ENCODE measurements at places on chromosomes 13 and 19.
A peak's percentile ranks its signal among the peaks of the same experiment; 100 is the strongest.

DNA sequence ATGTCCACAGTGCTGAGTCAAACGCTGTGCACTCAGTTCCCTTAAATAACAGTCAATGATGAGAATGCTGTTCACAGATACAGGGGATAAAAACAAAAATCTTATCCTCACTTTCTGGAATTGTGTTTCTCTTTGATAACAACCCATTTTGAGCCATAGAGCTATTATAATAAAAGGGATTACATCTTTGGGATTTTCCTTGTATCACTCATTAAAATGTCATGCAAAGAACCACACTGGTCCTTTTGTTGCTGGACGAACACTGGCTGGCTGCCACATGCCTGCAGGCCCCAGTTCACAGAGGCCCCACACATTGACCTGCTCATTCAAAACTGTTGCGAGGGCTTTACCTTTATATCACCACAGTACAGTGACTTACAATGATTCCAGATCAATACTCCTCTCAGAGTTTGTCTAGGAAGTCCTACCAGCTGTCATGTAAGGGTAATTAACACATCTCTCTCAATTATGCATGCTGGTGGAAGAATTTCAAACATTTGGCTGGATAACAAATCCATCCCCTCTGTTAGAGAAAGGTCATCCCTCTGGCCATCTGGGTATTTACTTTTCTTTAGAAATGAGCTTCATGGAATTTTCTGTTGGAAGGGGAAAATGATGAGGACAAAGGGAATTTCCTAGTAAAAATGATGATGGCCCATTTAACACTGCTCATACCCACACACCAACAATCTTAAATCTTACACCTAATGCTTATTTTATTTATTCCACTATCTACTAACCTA lies 85.9 kb downstream of the MBNL2 start:
- no peak for DNase-seq

DNA sequence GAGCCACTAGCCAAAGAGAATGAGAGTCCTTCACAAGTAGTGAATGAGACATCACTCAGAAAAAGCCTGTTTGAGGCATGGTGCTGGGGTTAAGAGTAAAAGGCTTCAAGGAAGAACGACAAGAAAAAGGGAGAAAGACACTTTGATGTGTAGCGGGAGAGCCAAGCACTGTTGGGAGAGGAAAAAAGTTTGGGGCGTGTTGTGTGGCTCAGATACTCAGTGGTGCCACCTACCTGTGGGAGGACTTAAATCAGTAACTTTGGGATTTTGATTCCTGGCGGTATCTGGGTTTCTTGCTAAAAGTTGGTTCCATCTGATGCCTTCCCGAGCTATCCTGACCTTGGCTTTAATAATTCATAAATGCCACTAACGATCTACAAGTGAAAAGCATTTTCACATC lies 12.3 kb downstream of the ELSPBP1 start:
- DNase-seq = no peak

GRCh38 chr19:2064788-2065524 lies 13.9 kb upstream of the MKNK2 start:
- DNase-seq = no peak

GRCh38 chr13:61728471-61728870 lies 312.8 kb upstream of the PCDH20 start:
- no peak for DNase-seq

DNA sequence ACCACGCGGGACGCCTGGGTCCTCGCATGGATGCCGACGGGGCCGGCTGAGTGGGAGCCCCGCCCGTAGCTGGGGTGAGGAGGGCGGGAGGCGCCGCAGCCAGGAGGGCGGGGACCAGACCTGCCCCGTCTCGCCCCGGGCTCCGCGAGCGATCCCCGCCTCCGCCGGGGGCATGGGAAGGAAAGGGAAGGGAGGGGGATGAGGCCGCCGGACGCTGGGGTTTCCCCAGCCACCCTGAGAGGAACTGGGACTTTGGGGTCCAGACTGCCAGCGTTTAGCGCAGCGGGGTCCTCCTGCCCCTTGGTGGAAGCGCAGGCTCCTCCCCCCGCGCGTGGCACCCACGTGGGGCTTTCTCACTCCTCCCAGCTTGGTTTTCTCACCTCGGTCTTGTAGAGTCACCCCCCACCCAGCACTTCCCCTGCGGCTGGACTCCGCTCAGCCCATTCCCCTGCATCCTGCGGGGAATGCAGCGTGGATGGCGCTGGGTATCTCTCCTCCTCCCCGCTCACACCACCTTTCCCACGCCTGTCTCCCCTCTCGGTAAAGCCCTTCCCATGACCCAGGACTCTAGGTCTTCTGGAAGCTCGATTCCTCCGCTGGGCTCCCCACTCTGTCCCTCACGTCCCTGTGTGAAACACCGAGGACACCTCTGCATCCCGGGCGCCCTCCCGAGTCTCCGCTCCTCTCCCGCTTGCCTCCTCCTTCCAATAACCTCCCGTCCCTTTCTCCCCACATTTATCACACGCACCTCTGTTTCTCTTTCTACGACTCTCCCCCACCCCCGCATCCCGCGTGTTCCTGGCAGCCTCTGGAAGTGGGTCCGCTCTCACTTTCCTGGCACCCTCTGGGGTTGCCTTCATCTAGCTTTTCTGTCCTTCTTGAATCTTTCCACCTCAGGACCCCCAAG lies 2.1 kb downstream of the TGFB1 start:
- peak; percentile 55 for DNase-seq

DNA sequence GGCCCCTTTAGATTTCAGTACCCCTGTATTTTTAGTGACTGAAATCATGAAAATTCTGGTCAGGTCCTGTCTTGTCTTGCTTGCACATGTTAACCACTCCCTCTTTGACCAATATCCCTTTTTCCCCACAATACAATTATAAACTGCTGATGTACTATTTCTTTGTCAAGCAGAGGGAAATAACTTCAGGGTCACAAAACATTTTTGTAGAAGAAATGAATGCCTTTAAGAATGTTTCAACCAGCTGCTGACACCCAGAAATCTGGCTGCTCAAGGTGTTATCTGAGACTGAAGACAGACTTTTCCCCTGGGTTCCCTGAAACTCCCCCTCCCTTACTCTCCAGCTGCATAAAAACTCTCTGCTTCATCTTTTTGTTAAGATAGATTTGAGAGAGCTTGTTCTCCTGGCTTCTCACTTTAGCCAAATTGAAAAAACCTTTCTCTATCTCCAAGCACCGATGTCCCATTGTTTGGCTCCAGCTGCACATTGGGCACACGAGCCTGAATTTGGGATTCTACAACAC lies 18.4 kb upstream of the ACOD1 start:
- no peak for DNase-seq

- no peak for DNase-seq
Measured at GRCh38 chr13:50457415-50458393, 385.8 kb downstream of the DLEU7 start.

- no peak for DNase-seq
Measured at GRCh38 chr19:48624067-48624594, 4.8 kb downstream of the SPHK2 start.

DNA sequence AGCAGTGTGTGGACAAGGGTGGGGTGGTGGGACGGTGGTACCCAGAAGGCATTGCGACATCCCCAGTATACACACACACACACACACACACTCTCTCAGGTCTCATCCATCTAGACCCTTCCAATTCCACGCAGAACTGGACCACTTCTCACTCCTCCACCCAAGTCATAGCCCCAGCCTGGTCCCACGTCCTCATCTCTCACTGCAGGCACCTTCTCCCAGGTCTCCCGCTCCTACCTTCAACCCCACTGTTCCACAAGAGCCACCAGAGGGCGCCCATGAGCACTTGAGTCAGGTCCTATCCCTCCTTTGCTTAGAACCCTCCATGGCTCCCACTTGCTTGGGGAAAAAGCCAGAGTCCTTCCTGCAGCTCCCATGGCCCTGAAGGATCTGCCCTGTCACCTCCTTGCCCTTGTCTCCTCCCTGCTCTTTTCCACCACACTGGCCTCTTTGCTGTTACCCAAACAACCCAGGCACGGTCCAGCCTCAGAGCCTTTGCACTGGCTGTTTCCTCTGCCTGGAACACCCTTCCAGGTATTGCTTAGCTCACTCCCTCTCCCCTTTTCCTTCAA lies 62.6 kb downstream of the IER2 start:
- no peak for DNase-seq

DNA sequence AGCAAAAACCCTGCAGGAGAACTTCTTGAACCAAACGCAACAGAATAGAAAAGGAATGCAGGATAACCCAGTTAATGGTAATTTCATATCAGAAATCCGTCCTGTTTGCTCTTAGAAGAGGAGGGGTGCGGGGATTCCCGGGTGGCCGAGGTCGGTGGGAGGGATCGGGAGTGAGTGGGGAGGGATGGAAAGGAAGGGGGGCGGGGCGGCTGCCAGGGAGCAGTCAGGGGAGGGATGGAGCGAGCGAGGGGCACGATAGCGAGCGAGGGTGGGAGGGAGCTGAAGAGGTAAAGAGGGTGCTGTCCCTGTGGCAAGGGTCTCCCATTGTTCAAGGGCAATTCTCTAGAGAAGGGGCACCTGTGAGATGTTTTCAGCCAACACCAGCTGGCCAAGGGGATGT lies 26.5 kb downstream of the CD177 start:
- DNase-seq = no peak

- no peak for DNase-seq
Measured at GRCh38 chr19:8142513-8142900, 6.9 kb downstream of the FBN3 start.

DNA sequence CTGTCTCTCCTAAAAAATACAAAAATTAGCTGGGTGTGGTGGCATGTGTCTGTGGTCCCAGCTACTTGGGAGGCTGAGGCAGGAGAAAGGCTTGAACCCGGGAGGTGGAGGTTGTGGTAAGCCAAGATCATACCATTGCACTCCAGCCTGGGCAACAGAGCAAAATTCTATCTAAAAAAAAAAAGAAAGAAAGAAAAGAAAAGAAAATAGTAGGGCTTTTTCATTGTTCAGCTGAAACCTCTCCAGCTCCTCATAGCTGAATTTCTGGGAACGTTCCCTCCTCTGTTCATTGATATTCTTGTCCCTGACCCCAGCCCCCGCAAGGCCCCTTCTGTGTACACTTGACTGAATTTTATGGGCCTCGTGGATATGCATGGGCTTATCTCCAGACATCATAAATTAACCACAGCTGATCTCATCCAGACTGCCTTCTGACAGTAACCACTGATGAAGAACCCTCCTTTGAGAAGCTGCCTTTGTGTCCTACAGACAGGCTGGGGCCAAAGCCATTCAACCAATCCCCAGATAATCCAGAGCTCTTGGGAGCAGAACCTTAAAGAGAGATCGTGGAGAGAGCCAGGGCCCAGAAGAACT lies at the start of gene ELSPBP1:
TSS of gene ELSPBP1 (plus strand) at position 424 of the 594 bp plus-strand sequence. CDS start 14,036 bp downstream, outside the sequence.
- no peak for DNase-seq

DNA sequence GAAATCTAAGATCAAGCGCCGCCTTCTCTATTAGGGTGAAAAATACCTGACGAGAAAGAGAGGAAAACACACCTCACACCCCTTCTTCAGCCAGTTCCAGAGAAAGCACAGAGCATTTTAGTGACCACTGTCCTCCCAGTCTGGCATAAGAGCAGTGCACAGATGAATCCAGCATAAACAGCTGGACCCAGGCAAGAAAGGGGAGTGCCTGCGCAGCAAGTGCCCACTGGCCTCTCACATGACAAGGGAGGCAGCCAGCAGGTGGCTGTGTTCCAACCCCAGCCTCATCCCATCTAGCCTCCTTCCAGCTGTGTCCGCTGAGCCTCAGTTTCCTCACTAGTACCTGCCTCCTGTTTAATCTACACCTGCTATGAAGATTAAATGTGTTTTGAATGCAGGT lies 8.0 kb downstream of the MED26 start:
- DNase-seq = no peak

DNA sequence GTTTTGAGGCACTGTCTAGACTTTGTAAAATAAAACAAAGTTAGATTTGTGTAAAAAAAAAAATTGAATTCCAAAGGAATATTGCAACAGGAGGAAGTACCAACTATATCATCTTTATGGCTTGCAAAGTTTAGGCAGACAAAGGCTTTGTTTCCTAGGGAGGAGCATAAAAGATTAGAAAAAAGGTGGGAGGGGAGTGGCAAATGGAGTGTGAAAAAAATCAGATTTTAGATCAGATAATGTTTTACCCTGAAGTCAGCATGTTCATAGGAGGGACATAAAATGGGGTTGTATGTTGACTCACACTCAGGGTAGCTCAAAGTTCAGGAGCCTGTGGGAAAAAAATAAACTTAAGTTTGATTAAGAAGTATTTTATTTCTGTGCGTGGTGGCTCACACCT lies 3.7 kb downstream of the ZNF85 start:
- DNase-seq = no peak

DNA sequence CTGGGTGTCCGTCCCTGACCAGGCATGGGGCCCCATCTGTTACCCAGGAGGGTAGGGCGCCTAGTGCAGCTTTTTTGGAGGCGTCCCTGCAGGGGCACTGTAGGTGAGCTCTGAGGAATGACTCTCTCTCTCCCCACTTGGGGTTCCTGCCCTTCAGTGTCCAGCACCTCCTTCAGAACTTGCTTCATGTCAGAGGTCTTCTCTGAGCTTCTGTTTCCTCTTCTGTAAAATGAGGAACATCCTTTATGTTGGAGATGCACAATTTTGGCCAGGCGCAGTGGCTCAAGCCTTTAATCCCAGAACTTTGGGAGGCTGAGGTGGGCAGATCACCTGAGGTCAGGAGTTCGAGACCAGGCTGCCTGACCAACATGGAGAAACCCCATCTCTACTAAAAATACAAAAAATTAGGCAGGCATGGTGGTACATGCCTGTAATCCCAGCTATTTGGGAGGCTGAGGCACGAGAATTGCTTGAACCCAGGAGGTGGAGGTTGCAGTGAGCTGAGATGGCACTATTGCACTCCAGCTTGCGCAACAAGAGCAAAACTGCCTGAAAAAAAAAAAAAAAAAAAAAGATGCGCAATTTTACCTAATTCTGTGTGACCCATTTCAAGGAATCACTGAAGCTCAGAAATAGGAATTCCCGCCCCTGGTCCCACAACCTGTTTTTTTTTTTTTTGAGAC lies 15.2 kb upstream of the PIK3R2 start:
- no peak for DNase-seq

DNA sequence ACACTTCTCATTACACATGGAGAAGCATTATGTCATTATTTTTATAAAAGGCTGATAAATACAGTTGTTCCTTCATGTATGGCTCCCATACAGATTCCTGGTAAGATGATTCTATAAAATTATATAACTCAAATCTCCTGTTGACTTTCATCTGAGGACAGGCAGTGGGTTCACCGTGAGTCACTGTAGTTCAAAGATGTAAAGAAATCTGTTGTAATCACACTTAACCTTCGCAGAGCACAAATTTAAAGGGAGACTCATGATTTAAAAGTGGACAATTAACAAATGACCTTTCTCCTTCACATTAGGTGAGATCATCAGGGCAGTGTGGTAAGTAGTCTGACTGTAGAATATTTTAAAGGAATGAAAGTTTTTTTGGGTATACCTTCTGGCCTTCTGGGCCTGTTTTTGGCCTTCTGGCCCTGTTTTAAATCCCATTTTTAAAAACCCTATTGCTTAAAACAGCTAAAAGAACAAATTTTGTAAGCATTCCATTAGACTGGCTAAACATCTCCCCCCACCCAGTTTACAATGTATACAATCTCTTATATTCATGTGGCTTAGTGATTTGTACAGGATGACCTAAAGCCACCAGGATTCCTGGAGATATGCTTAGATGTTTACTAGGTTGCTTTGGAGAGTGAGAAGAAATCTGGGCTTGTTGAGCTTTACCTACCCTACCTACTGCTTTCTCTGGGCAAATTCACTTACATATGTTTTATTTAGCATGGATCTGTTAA lies 171.2 kb downstream of the ITGBL1 start:
- DNase-seq = no peak
